Stimulated activated naive CD8-positive, alpha-beta T cell treated with anti-CD3 and anti-CD28 coated beads, Interleukin-15, Interleukin-2, amounts not matched to agents 100 U/mL and 50 U/mL, for 24 hours (primary cell): ENCODE measurements at places on chromosomes 5 and 9.

DNA sequence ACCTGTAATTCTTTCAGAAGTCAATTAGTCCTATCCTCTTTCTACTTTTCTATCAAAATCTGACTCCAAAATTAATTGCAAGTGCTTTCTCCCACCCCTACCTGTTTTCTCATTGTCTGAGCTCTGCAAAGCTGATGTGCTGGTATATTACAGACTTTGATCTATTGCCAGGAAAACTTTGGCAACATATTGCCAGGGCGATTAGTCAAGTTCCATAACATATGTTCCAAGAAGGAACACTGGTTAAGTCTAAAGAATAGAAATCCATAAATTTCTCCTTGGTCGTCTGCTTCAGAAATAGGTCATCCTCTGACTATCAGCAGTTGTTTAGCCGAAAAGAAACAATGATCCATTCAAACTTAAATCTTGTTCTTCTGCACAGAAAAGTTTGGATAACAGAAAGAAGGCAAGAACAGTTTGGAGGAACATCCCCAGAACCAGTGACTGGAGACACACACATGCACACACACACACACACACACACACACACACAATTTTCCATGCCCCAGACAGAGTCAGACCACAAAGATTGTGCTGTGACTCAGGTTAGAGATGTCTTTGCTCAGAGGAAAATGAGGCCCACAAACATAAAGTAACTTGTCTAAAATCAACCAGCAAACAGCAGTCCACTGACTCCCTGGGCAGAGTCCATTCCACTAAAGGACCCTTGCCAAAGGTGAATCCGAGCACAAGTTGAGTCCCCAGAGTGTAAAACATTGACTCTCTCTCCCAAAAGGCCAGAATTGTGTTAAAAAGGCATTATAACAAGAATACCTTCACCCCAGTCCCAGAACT lies 202.1 kb downstream of the DEPDC1B start:
- no peak for DNase-seq

GRCh38 chr9:720239-720881 lies 121.1 kb upstream of the DMRT1 start:
- DNase-seq, result no peak

GRCh38 chr9:130327781-130328348 lies 62.3 kb downstream of the HMCN2 start:
- no peak for DNase-seq

GRCh38 chr9:76605321-76605900 lies 146.4 kb downstream of the GCNT1 start:
- no peak for DNase-seq

DNA sequence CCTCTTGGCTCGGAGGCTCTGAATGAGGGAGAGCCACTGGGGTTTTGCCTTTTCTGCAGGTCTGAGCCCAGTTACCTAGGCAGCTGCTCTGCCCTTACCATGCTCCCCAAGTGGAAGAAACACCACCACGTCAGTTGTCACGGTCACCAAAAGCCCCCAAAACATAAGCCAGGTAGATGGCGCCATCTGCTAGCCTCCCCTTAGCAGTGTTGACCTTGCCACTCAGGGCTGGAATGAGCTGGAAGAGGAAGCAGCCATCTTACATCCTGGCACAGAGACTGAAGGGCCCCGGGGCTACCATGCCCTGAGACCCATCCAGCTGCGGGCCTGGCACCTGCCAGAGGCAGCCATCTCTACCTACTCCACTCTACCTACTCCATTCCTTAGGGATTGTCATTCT lies 7.4 kb downstream of the ZER1 start:
- peak; percentile 15 for DNase-seq

GRCh38 chr5:135386096-135386495 lies 12.9 kb downstream of the MACROH2A1 start:
- DNase-seq, result no peak

- DNase-seq, result no peak
These were observed 177.9 kb upstream of the PRLR start for GRCh38 chr5:35408146-35408545.

- no peak for DNase-seq
These were observed 29.6 kb downstream of the SPRY4 start for GRCh38 chr5:142295084-142295758.

DNA sequence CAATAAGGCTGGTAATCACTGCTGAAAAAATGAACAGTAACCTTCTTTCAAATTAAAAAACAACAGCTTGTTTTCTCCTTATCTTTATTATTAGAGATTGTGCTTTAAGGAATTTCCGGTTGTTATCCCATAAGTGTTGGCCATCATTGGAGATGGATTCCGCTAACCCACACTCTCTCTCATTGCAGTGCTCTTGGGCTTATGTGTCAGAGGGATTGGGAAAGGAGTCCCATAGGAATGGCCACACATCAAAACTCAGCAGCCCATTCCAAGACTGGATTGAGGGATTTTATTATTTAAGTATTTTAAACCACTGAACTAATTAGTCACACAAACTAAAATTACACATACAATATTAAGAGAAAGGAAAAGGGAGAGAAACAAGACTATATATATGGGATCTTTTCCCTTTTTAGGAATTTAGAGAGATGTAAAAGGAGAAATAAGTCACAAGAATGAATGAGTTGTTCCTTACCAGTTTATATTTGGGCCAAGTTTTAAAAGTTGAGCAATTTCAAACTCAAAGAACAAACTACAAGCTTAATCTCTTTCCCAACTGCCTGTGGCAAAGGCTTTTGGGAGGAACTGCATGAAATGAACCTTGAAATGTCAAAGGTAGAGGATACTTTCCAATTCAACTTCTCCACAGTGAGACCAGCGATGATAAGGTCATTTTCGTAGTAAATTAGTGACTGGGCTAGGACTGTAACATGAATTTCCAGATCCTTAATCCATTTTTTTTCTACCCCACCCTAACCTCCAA lies 2.4 kb downstream of the SPINK6 start:
- DNase-seq, result no peak

- no peak for DNase-seq
These were observed 38.7 kb downstream of the FTMT start for GRCh38 chr5:121890297-121890858.

DNA sequence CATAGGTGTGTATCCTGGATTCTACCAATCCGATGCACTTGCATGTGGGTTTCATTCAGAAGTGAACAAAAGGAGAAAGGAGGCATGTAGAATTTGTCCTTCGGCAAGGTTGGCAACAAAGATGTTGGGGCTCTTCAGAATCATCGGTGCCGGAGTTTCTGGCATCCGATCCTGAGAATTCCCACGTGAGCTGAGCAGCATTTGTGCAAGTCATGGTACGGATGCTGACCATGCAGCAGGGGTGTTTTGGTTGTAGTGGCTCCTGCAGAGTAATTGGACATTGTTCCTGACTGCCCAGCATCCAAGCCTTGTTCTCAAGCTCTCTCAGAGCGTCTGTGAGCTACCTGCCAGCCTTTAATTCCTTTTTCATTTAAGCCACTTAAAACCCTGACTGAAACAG lies 19.0 kb upstream of the POC5 start:
- DNase-seq, result no peak

DNA sequence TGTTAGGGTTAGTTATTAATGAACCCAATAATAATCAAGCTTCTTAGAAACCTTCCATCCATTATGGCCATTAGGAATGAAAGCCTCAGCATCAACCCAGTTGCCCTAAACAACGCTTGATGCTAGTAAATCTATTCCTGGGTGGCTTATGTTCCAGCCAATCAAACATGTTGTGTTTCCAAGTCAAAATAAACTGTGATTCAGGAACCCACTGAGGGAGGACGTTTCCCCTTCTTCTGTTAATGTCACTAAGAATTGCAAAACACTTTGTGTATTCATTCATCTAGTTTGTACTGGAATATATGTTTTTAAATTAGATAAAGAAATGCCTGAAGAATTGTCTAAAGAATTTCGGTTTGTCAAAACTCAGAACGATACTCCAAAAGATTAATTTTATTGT lies 142.5 kb upstream of the MSX2 start:
- no peak for DNase-seq

DNA sequence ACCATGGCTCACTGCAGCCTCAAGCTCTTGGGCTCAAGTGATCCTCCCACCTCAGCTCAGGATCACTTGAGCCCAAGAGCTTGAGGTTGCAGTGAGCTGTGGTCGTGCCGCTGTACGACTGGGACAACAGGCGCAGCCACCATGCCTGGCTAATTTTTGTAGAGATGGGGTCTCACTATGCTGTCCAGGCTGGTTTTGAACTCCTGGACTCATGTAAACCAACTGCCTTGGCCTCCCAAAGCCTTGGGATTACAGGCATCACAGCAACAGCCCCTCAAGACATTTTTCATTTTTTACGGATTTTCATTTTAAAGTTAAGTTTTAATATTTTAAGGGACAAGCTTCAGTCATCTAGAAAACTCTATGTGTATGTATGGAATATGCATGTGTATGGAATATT lies 52.9 kb upstream of the MTMR12 start:
- no peak for DNase-seq

DNA sequence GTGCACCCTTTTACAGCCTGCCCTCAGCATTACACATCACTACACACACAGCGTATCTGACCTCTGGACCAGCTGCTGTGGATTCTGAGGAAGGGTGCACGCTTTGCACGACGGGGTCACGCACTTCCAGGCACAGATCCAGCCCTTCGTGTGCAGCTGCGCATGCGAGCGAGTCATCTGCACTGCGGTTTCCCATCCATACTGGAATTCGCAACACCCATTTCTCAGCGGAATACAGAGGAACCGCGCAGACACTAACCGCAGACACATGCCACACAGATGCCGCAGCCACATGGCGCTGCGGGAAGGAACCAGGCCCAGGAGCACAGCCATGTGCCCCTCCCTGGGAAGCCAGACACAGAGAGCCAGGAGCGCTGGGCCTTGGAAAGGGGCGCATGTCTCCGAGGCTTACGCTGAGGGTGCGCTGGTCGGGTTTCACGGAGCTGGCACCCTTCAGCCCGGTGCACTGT lies 43.5 kb downstream of the PNPLA7 start:
- DNase-seq, result no peak

DNA sequence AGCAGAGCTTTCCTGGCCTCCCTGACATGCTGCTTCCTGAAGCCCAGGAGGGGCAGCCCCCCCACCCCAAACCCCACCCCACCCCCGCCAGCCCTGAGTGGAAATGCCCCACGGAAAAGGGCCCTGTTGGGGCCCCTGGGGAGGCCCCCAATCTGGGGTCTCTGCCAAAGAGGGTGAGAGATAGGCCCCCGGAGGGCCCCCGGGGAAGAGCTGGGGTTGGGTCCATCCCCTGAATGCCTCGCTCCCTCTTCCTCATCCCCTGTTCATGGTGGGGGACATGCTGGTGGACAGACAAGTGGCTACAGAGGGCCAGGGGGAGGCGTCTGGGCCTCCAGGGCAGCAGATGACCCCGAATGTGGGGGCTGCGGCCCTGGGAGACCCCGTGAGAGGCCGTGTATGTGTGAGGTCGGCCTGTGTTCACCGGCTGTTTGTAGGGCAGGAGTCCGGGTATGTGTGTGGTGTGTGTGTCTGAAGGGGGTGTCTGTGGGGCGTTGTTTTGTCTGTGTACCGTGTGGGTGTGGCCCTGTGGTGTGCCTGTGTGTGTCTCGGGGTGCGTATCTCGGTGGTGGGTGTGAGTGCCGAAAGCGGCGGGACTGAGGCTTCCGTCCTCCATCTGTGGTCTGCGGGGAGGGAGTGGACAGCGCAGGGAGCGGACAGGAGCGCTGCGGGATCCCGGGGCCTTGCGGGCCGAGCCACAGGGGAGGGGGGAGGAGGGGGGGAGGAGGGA lies 11.3 kb downstream of the C9orf50 start:
- DNase-seq, result peak; percentile 56

- no peak for DNase-seq
These were observed 2.1 kb downstream of the EDIL3 start for GRCh38 chr5:84382363-84383295.

GRCh38 chr5:78776637-78777036 lies 128.1 kb upstream of the LHFPL2 start:
- DNase-seq, result no peak

DNA sequence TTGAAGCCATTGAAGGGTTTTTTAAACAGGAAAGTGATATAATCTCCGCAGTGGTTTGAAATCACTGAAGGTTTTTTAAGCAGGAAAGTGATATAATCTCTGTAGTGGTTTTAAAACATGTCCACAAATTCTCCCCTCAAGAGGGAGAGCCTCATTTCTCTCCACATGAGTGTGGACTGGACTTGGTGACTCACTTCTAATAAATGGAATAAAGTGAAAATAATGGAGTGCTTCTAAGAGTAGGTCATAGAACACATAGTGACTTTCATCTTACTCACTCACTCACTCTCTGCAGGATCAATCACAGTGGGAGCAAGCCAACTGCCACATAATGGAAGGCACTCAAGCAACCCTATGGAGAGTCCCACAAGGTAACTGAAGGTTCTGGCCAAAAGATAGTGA lies 12.0 kb downstream of the CTNNAL1 start:
- no peak for DNase-seq

DNA sequence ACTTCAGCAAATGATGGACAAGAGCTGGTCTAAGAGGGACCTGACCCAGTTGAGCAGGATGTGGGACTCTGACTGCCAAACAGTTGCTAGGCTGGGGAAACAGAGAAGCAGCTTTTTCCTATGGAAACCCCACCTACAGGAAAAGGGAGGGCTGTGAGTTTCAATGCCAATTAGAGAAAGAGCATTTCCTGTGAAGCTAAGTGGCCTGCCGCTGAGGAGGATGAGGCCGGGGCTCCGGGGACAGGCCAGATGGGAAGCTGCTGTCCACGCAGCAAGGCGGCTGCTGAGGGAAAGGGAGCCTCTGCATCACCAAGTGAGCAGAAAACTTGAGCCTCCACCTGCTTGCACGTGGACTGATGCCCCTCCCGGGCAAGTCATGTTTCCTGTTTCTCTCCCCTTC lies at the start of gene PCDH12:
PCDH12 (minus strand) TSS at position 90 of the 400 bp plus-strand sequence. CDS start 351 bp downstream, outside the sequence.
- peak; percentile 36 for DNase-seq

DNA sequence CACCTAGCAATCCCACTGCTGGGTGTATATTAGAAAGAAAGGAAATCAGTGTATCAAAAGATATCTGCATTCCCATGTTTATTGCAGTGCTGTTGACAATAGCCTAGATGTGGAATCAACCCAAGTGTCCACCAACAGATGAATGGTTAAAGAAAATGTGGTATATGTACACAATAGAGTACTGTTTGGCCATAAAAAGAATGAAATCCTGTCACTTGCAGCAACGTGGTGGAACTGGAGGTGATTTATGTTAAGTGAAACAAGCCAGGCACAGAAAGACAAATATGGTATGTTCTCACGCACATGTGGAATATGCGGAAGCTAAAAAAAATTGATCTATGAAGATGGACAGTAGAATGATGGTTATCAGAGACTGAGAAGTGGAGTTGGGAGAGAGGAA lies 221.6 kb upstream of the DAP start:
- DNase-seq, result no peak

GRCh38 chr5:56094579-56095361 lies 100.0 kb upstream of the IL6ST start:
- peak; percentile 65 for DNase-seq

DNA sequence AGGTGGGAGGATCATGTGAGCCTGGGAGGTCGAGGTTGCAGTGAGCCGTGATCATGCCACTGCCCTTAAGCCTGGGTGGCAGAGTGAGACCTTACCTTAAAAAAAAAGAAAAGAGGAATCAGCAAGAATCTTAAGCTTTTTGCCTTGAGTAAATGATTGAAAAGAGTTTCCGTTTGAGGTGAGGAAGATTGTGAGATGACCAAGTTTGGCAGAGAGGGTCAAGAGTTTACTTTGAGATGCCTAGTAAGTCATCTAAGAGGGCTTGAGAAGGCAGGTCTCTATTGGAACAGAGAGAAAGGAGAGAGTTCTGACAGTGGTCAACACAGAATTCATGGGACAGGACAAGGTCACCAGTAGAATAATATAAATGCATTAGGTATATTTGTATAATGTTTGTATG lies 572.1 kb downstream of the TLE4 start:
- no peak for DNase-seq
